ENCODE measurements at places on chromosomes 4 and X.

DNA sequence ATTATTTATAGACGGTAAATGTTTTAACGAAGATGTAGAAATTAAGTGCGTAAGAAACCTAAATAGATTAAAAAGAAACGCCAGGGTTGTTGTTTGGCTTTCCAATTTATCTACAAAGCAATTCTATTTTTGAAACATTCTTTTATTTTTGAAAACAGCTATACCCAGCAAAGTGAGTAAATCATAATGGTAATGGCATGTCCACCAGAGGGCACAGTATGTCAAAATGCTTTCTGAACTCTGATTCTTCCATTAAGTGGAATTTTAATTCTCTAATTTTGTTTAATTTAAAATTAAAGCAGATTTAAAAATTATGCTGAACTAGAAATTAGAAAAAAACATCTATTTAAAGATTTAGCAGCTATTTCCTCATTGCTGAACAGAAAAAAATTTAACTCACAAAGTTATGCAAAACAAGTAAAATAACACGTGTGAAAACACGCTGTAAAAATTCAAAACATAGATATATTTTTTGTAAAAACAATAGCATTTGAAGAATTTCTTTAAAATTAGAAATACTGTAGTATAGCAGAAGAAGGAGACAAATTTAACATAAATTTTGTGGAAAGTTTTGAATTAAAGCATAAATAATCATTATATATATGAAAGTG lies 26.5 kb downstream of the RASSF6 start:
- peak; percentile 12 for DNase-seq

DNA sequence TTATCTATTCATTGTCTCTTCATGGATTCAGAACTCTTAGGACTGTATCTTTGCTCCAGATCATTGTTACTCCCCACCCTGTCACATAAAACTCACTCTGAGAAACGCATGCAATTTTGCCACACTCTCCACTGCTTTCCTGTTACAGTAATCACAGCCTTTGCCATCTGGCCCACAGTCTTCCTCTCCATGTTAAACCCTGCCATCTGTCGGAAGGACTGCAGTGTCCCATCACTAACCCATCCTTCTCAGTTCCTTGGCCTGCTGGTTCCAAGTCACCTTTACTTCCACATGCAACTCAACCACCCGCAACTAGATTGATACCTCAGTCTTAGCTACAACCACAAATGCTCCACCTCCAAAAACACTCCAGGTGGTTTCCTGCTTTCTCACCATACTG lies 308.7 kb upstream of the FAM241A start:
- DNase-seq: no peak

- no peak for DNase-seq
These were observed 7.5 kb downstream of the FRYL start for GRCh38 chr4:48772556-48772955.

- no peak for DNase-seq
These were observed 120.2 kb upstream of the GUCY1A1 start for GRCh38 chr4:155546451-155546850.

DNA sequence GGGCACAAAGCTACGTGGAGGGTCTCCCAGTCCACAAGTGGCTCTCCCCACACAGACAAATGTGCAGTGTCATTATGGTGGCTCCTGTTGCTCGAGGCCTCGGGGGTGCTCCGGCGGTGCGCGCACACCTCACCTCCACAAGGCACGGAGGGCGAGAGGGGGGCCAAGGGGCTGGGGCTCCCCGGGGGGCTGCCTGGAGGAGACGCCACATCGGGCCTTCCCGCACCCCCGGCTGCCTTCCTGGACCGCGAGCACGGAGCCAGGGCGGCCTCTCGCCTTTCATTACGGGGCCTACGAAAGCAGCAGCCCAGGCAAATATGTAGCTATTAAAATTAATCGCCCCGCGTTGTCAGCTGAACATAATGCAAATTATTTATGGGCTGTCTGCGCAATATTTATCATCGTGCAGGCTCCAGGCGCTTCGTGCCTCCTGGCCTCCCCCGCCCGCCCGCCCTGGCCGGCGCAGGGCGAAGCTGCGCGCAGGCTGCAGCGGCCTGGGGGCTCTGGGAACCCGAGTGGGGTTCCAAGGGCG lies 70.8 kb upstream of the BCOR start:
- DNase-seq: no peak

GRCh38 chr4:164933244-164933643 lies 44.2 kb downstream of the TRIM61 start:
- DNase-seq: no peak

DNA sequence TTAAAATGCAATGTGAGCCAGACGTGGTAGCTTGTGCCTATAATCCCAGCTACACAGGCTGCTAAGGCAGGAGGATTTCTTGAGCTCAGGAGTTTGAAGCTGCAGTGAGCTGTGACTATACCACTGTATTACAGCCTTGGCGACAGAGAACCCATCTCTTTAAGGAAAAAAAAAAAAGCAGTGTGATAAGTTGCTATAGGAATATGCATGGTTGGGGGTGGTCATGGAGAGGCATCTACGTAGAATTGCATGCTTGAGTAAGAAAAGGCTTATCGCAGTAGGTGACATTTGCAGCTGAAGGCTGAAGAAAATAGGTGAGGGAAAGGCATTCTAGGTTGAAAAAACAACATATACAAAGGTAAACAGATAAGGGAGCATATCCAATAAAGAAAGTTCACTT lies 4.1 kb downstream of the DIAPH2 start:
- DNase-seq: no peak
